ENCODE measurements at places on chromosomes 5 and 9.
A peak's percentile ranks its signal among the peaks of the same experiment; 100 is the strongest.

DNA sequence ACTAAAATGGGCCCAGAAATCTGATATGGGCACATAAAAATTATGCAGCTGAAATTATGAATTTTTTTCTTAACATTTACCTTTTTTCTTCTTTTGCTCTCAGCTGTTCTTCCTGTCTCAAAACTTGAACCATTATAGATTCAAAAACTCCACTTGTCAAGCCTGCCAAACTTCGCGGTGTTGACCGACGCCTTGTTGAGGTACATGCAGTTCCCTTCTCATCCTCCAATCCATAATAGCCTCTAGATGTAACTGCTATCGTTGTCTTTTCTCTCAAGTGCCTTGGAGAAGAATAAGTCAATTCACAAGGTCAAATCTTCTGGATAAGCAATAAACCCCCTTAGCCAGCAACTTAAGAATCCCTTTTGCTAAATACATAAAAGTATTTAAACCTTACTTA is 27.2 kb downstream of the RANBP6 start:
- DNase-seq, result no peak

DNA sequence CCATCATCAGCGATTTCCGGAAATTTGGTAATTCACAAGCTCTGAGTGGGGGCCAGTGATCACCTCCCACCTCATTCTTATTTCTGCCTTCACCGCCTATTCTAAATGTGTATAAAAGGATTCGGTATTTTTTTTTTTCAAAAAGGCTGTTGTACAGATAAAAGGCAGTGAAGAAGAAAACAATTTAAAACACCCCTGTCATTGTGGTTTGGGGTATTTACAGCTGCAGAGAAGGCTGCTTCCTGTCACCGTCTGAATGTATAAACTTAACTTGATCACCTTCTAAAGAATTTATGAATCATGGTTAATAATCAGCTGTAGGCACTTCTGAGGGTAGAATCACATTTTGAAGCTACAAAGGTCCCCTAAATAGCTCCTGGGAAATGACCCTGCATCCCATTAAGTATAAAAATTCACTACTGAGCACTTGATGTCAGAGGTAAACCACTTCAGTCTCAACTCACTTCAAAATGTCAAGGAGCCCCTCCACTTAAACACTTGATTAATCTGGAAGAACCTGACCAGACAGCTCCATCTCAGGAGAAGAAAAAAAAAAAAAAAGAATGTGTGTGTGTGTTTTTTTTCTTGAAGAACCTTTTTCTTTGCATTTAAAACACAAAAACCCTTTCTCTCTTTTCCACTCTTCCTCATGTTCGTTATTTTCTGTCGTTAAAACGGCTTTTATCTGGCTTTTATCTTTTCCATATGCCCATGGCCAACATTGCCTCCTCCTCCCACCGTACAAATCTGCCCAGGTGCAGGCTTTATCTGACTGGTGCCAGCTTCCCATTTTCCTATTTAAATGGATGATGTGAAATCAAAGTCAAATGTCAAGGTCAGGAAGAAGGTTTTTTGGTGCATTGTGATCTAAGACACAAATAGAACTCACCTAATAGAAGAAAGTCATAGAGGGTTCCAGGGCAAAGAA is 291.2 kb downstream of the IRX1 start:
- DNase-seq, result no peak

- DNase-seq, result no peak
Measured at GRCh38 chr9:68731857-68732256, 26.8 kb downstream of the PIP5K1B start.

GRCh38 chr5:27450607-27451006 is 412.2 kb upstream of the CDH9 start:
- no peak for DNase-seq

- no peak for DNase-seq
Measured at GRCh38 chr9:8036914-8037524, 237.4 kb upstream of the DMAC1 start.

DNA sequence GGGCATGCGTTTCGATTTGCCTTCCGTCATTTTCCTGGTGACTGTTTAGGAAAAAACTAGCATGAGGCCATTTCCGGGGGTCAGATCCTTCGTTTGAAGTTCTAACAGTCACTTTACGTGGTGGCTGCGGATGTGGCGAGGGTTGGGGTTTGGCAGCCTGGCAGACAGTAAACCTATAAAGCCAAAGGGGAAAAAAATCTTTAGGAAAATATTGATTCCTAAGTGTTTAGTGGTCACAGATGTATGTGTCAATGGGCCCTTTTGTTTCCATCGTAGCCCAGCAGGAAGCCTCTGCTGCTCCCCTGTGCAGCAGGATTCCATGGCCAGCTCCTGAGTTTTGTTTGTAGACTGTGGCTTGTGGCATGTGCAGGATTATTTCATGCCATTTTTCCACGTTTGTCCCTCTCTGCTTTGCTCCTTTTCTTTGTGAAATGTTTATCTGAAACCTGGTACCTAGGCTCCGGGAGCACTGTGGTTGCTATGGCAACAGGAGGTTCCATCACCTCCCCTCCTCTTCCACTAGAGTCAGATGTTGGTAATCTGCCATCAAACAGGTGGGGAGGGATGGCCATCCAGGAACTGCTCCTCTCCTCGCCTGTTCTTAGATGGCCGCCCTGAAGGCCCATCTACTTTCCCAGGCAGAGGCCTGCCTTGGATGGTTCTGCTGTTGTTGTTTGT is 202.3 kb downstream of the AOPEP start:
- no peak for DNase-seq

DNA sequence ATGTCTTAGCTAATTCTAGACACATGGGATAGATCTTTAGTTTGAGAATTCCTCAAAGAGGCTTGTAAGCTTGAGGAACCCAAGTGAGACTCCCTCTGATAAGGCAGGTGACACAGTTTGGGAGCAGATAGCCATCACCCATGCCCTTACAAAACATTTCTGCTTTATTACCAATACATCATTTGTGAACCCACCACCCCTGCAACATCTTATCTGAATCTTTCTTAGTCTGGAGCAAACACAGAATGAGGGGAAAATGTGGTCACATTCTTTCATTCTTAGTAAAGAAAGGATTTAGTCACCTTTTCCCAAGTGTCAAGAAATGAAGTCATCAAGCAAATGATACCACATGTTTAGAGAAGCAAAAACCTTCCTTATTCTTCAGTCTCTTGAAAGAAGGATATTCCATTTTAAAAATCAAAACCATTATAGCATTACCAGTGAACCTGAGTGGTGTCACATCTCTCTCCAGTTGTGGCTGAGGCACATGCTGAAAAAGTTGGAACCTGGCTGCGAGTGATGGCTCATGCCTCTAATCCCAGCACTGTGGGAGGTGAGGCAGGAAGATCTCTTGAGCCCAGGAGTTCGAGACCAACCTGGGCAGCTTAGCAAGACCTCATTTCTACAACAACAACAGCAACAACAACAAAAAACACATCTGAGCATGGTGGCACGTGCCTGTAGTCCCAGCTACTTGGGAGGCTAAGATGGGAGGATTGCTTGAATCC is 65.9 kb downstream of the PRKACG start:
- no peak for DNase-seq

GRCh38 chr5:16245956-16246355 is 66.4 kb upstream of the MARCHF11 start:
- DNase-seq, result no peak

- no peak for DNase-seq
Measured at GRCh38 chr5:56815658-56816545, 553 bp downstream of the MAP3K1 start.

DNA sequence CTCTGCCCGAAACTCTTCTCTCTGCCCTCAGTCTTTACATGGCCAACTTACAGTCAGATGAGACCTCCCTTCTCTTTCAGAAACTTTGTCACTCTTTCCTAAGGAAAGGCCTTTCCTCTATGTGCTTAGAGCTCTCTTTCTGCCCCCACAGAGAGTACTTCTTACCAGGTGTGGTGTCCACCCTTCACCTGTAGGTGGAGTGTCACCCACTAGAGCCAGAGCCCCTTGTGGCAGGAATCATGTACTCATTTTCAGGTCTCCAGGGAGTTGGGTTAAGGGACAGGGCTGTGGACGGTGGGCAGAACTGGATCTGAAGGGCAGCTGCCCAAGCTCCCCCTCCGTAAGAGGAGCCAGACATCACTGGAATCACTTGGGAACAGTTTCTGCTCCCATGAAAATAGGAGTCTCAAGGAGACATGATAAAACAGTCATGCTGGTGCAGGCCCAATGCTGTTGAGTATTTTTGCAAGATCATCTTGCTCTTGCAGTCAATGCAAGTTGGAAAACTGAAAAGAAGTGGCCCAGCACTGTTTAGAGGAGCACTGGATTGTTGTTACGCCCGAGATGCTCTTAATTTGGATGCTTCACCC is 436.7 kb downstream of the ZSWIM6 start:
- DNase-seq, result peak; percentile 53

- no peak for DNase-seq
Measured at GRCh38 chr9:123999661-124000060, 11.9 kb upstream of the LHX2 start.

DNA sequence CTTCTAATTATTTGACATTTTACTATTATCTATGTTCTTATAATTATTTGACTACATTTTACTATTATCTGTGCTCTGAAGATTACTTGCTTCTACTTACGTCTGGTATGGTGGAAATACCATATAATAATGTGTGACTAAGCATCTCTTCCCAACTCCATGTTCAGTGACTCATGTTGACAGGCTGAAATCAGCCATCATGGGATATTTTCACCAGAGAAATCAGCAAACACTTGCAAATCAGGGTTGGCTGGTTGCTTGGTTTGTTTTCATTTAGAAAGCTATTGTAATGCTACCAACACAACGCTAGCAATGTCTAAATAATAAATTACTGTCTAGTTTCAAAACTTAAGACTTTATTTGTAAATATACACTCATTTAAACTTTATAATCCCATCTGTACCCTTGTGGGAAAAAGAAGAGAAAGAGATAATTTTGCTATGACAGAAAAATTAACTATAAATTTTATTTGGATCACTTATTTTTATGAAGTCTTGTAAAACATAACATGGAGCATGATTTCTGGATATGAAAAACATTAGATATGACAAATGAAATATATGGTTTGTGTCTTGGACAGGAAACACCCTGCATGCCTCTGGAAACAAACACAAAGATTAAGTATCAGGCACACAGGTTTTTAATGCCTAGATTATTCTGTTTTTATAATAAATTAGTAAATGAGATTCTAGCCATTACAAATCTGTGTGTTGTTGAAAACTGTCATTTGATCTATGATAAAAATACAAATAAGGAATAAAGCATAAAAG is 337.6 kb downstream of the BNC2 start:
- DNase-seq, result no peak

DNA sequence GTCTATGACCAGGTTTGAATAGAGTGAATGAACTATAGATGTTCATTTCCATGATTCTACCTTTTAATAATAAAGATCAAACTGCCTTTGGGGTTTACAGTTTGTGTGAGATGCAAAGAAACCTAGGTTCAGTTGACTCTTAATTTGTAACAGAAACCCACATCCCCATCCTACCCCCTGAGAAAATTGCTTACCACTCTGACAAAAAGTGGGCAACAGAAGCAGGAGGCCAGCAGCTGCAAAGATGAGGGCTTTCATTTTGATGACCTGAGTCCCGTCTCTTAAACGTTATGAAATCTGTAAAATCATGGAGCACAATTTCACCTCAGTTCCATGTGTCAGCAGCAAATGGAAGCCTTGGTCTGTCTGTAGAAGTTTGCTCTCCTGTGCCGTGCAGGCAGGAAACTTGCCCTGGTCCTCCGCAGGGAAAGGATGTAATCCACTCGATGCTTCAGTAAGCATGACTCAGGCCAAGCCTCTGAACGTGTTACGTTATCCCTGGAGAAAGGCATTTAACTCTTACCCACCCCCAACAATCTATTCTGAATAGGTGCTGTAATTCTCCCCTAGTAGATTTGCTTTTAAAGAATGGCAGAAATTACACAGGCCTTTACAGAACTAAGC is at the start of gene F2RL2:
TSS of gene F2RL2 (minus strand) at position 431 of the 624 bp plus-strand sequence. CDS start at position 258, 173 bp downstream.
- no peak for DNase-seq

- no peak for DNase-seq
Measured at GRCh38 chr9:11144746-11145145, 531.9 kb upstream of the PTPRD start.

GRCh38 chr5:33037076-33037475 is 326.0 kb downstream of the NPR3 start:
- DNase-seq, result no peak

GRCh38 chr9:87880683-87881082 is 2.0 kb upstream of the SPATA31E1 start:
- DNase-seq, result no peak

DNA sequence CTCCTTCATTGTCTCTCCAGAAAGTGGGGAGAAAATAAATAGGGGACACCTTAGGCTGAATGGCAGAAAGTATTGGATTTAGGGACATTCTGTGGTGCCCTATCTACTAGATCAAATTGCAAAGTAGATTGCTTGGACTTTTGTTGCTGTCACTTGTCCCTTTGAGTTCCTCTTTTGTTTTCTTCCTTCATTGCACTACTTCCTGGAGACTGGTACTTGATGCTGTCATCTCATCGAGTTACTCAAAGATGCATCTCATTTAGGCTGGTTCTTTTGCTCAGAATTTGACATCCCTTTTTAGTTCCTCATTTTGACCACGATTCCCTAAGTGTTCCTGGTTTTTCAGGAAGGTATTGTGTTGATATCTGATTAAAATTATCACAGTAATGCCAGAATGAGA is 137.6 kb downstream of the ADGRV1 start:
- DNase-seq, result no peak

- no peak for DNase-seq
Measured at GRCh38 chr5:154309371-154309745, 118.8 kb downstream of the GALNT10 start.

GRCh38 chr9:88738709-88739108 is 203.7 kb downstream of the NXNL2 start:
- no peak for DNase-seq

DNA sequence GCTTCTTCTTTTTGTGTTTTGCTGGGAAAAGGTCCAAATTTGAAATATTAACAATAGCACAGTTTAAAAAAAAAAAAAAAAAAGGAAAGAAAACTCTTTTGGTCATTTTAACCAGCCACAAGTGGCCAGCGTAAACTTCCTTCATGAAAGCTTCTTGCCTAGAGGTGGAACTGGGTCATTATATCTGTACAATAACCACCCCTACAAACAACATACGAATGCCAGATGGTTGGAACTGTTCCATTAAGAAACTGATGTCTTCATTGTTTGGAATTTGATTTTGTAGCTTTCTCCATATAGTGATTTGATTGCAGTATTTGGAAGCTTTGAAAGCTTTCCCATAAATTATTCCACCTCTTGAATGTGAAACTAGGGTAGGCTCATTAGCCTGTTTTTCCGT is 18.3 kb upstream of the LPAR1 start:
- DNase-seq, result no peak

GRCh38 chr5:26847041-26847736 is 191.2 kb downstream of the CDH9 start:
- DNase-seq, result no peak

GRCh38 chr9:87888501-87888900 is 5.8 kb downstream of the SPATA31E1 start:
- no peak for DNase-seq

GRCh38 chr5:178788381-178789085 is 58.1 kb upstream of the ZNF354A start:
- DNase-seq, result no peak

- no peak for DNase-seq
Measured at GRCh38 chr5:88674356-88675167, 208.4 kb downstream of the MEF2C start.

Data from NCI-H1436 (cell line).